ENCODE measurements at places on chromosomes 7 and 10.

- peak; percentile 7 for DNase-seq
These were observed 26.0 kb downstream of the SPOCK2 start for GRCh38 chr10:72062382-72062781.

GRCh38 chr10:53619671-53620070 lies 847.1 kb upstream of the MBL2 start:
- no peak for DNase-seq

- peak; percentile 28 for DNase-seq
These were observed 51.3 kb upstream of the FRMD4A start for GRCh38 chr10:14382022-14382421.

DNA sequence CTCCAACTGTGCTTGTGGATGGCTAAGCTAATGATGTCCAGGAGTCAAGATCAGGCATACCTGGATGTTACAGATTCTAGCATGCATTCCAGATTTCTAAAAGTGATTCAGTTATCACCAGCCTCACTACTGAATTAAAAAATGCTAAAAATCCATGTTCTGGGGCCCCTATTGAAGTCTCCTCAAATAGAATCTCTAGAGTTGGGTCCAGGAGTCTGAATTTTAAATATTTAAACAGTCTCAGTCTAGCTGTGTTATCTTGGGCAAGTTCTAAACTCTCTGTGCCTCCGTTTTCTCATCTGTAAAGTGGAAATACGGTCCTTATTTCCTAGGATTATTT lies 5.0 kb downstream of the ARID5B start:
- no peak for DNase-seq

GRCh38 chr10:126570621-126571602 lies 99.6 kb downstream of the C10orf90 start:
- DNase-seq, result peak; percentile 72

DNA sequence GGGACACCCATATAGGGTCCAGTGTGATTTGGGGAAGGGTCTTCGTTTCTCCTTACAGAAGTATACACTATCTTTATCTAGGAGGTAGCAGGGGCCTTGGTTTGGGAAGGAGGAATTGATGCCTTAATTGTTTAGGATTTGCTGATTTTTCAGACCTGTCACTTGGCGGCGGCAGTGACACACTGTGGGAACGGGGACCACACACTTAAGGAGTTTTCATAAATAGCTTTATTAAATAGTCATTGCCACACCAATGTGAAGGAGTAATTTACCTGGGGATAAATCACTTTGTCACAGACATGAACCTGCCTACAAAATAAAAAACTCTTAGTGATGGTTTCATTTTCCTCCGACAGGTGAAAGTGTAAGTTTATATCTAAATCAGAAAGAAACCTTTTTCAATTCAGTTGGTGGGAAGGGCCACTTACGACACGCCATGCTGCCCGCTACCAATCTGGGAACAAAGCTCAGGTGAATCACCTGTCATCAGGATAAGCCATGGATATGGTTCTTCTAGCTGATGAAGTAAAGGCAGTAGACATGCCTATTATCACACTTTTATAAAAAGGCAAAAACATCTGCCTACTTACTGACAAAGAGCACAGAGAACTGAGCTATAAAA lies 12.3 kb upstream of the ENO4 start:
- DNase-seq, result peak; percentile 45

DNA sequence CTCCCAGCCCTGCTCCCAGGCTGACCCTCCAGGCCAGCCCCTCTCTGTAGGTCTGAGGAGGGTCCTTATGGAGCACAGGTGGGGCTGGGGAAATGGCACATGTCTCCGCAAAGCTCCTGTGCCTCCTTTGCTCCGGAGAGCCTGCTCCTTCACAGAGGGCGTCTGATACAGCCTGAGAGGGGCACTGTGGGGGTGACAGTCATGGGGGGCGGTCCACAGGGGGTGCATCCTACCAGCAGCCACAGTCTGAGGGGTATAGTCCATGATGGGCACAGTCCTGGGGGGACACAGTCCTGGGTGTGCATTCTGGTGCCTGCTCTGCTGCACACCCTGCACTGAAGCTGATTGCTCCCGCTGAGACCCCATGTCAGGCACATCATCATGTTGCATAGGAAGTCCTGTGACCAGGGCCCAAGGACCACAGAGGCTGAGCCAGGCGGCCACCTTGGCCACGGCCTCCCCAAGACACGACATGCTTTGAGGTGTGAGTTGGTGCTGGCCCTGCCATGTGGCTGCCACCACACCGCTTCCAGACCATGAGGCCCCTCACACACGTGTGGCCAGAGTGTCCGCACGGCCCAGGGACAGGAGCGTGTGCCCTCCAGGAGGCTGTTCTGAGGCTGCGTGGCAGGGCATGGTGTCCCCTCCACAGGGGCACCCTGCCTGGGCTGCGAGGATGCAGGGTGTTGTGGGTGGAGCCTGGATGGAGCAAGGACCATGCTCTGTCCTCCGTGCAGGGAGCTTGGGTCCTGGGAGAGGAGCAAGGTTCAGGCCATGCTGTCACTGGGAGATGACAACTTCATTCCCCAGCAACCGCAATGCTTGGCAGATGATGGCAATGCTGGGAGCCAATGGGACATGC lies 59.2 kb downstream of the PWWP2B start:
- no peak for DNase-seq

DNA sequence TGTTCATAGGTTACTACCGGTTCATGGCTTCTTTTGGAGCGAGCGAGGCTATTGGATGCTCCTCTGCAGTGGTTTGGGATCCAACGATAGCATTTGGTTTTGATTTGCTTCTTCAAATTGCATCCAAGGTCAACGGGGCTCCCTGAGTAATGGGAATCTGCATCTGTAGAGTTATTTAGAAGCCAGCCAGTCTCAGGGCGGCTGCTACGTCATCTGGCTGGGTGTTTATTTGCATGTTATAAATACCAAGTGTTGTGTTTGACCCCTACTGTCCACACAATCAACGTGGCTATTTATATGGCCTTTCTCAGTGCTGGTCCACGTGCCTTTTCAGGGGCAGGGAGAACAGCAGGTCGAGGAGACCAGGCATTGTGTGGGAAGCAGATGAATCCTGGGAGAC lies 137.7 kb downstream of the PRPF18 start:
- no peak for DNase-seq

DNA sequence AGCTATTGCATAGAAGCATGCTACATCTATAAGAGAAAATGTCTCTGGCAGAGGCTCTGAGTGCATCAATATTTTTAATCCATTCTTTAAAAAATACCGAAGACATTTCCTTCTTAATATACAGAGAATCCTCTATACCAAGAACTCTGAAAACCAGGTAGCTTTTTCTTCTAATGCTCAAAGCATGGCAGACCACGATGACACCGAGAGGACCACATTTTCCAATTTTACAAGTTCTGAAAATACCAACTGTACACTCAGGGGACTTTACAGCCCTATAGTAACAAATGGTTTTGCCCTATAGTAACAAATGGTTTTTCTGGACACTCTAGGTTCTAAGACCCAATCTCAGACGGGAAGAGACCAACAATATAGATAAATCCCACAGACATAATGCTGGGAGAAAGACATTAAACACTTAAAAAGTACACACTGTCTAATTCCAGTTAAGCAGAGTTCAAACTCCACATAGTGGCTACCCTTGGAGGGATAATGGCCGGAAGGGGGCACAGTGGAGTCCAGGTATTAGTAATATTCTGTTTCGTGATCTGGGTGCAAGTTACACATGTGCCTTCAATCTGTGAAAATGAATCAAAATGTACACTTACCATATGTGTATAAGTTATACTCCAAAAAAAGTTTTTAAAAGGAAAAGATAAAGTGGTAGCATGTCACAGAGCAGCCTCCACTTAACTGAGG lies 26.2 kb downstream of the CCDC6 start:
- DNase-seq, result no peak

DNA sequence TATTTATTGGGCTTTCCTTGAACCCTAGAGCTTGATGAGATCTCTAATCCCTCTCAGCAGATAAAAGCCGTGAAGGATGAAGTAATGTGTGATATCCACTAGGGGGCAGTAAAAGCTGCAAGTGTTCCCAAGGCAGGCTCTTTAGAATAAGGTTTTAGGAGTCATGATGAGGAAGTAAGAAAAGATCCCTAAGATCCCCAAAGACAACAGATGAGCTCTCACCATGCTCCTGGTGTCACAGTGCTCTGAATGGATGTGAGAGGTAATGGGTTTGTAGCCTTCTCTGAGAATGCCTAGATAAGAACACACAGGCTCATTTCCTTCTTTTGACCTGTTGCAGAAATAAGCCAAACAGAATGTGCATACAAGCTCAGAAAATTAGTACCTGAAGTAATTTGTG lies 70.4 kb upstream of the ITPRID1 start:
- peak; percentile 58 for DNase-seq

DNA sequence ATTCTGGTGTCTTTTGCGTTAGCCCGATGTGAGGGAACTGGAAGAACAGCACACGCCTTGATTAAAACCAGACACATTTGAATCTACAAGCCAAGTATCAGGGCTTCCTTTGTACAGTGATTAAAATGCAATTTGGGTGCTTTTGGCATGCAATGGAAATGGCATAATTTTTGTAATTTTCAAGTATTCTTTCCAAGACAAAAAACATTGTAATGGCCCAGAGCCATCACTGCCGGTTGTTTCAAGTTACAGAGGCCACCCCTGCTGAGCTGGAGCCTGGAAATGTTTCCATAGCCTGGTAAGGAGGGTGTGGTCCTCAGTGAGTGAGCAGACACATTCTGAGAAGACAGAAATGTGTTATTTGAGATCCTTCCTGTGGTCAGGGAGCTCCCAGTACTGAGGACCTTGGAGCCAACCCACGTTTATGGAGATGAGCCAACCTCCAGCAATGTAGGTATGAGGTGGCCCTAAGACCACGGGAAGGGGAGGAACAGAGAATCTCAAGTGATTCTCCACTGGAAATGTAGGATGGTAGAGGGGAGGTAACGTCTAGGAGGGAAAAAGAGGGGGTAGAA lies 20.9 kb downstream of the TEX36 start:
- peak; percentile 47 for DNase-seq

DNA sequence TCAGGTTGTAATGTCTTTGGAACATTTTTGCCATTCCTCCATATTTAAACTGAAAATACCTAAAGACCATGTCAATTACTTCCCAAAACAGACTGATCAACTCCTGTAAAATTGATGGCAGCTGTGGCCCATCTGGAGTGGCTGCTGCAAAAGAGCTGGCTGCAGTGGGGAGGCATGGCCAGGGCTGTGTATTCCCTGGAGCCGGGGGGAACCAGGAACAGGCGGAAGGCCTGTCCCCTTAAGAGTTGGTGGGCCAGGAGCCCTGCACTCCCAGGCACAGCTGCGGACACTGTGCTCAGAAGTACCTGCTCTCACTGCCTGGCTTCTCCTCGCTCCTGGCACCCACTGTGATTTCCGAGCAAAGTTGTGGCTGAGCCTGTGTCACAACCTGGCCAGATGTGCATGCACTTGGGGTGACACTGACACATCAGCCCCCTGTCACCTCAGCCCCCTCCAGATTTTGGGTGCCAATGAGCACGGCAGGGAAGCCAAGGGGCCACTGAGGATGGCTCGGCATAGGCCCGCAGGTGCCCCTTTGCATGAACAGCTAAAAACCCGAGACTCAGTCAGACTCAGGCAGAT lies 116.1 kb downstream of the DGKB start:
- DNase-seq, result no peak

GRCh38 chr10:4316161-4316810 lies 509.7 kb upstream of the AKR1E2 start:
- DNase-seq, result peak; percentile 84

All from cardiac fibroblast (primary cell).